NCI-H510A (cell line): ENCODE measurements at places on chromosomes 5 and 9.

DNA sequence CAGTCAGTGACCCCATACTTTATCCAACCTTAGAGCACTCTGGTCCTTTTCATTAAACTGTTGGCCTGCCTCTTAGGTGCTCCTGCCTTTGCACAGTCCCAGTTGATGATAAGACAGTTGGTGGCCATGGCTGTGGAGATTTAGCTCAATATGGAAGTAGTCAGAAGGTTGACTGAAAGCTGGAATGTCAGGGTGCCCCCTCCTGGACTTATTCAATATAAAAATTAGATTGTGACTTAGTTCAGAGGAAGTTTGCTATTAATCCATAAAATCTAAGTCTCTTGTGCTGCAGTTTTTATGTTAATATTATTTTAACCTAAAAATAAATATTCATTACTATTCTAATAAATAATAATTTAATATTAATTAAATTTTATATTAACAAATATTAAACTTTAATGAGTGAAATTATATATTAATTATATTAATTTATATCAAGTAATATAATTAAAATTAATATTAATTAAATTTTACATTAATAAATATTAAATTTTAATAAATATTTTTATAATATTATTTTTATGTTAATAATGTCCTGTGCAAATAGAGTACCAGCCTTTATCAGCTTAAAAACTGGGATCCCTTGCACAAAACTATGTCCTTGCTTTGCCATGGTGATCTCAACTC is 77.7 kb upstream of the ADAMTSL1 start:
- no peak for DNase-seq

DNA sequence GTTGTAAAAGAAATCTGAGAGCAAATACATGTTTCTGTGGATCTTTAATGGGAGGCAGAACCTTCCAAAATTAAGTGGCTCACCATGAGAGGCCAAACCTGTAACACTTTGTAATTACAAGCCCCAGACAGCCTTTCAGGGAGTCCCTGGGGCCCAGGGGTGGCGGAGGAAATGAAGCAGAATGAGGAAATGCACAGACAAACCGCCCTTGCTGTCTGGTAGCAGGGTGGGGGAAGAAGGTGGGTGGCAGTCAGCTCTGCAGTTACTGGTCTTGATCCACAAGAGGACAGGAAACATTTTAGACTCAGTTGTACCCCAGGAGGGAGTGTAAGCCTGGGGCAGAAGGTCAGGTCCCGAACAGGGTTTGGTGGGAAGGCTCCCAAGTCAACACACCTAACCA is 6.5 kb downstream of the ARL14EPL start:
- no peak for DNase-seq

DNA sequence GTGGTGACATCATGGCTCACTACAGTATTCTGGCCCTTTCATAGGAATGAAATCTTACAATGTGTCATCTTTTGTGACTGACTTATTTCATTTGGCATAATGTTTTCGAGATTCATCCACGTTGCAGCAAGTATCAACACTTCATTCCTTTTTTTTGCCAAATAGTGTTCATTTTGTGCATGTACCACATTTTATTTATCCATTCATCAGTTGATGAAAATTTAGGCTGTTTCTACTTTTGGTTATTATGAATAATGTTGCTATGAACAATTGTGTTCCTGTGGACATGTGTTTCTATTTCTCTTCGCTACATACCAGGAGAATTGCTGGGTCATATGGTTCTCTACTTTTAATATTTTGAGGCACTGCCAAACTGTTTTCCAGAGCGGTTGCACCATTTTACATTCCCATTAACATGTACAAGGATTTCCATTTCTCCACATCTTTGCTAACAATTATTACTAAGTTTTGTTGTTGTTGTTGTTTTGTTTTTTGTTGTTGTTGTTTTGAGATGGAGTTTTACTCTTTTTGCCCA is 43.5 kb downstream of the RMI1 start:
- no peak for DNase-seq

- DNase-seq: no peak
These were observed at the start of gene C1QTNF2 for GRCh38 chr5:160369990-160370712. Gene C1QTNF2 (minus strand): TSS chr5:160370626. CDS start chr5:160355011, 15,615 bp downstream.

GRCh38 chr9:123401879-123402513 is 46.0 kb downstream of the CRB2 start:
- peak; percentile 12 for DNase-seq

GRCh38 chr5:17187011-17187785 is 30.2 kb upstream of the BASP1 start:
- no peak for DNase-seq

- DNase-seq: no peak
These were observed 24.9 kb downstream of the MAN2A1 start for GRCh38 chr5:109714592-109714991.

DNA sequence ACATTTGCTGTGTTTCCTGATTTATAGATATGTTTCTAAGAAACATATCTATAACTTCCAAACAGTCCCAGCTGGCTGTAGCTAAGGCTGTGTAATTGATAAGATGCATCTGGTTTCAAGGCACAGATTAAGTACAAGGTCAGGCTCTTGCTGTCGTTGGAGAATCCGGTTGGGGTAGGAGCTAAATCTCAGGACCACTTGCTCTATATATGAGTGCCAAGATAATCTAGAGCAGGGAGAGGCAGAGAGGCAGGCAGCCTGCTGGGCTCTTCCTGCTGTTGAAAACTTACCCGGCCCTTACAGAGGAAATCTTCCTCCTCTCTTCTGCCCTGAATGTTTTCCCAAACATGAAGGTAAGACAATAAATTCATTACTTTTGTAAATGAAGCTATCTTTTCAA is at the start of gene C7:
TSS of gene C7 (plus strand) at position 234 of the 400 bp plus-strand sequence. CDS start at position 348, 114 bp downstream.
- no peak for DNase-seq

DNA sequence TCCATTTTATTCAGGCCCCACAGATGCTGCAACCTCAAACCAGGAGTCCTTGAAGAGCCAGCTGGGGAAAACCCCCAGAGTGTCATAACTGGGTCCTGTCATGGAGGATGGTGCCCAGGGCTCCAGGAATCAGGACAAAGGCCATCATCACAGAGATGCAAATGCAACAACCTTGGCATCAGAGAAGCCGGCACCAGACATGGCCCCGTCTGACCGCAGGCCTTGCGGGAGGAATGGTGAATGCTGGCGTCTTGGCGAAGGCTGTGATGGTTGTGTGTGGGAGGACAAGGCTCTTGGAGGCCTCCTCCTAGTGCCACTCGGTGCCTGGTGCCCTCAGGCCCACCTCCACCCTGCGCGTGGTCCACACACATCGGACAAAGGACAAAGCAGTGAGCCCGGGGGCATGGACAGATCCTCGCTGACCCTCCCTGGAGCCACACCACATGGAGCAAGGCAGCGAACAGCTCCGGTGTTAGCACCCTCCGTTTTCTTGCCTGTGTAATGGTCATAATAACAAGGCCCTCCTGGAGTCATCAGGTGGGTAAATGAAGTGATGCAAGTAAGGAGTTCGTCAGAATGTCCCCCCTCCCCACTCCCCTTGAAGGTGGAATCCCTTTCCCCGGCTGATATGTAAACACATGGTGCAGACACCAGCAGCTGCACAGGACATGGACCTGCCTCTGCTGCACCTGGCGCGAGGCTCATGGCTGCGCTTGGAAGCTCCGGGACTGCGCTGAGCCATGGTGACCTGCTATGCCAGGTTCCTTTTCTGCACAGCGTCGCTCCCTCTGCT is 380.7 kb downstream of the IRX2 start:
- DNase-seq: no peak

- peak; percentile 32 for DNase-seq
These were observed 21.1 kb downstream of the LIFR start for GRCh38 chr5:38535248-38535750.
